Tibial nerve (tissue), 4 donors: ENCODE measurements at places on chromosomes 11 and 22. TPM values are rescaled to one million over a fixed set of nuclear protein-coding genes. Genes with fewer than 3 reads are reported as not detected.

CHEK1 gene
- total RNA-seq = 0.60 TPM

- no peak overlapping the region for H3K27ac ChIP-seq
- H3K4me3 ChIP-seq = no peak overlapping the region
- no peaks in the 10 kb centered on the region for H3K27me3 ChIP-seq
- no peak for DNase-seq
- no peaks in the 10 kb centered on the region for H3K4me1 ChIP-seq
Measured at GRCh38 chr11:79083352-79083751, 357.5 kb downstream of the TENM4 start.

GRCh38 chr11:14567064-14567651, 47.0 kb upstream of the PSMA1 start:
- H3K4me1 ChIP-seq = no peaks in the 10 kb centered on the region
- H3K4me3 ChIP-seq = no peak overlapping the region
- no peaks in the 10 kb centered on the region for H3K27me3 ChIP-seq
- H3K27ac ChIP-seq = no peak overlapping the region

CTNND1 gene
- total RNA-seq = 128 TPM

- DNase-seq = no peak
- no peak overlapping the region for H3K4me3 ChIP-seq
- H3K27ac ChIP-seq = no peak overlapping the region
- peaks cover 5% of the 10 kb centered on the region for H3K36me3 ChIP-seq
- H3K4me1 ChIP-seq = no peaks in the 10 kb centered on the region
Measured at GRCh38 chr11:5524756-5525155, 8.3 kb upstream of the UBQLNL start.

MRGPRX4 gene
- total RNA-seq = not detected

CNGA4 gene
- not detected for total RNA-seq

DNA sequence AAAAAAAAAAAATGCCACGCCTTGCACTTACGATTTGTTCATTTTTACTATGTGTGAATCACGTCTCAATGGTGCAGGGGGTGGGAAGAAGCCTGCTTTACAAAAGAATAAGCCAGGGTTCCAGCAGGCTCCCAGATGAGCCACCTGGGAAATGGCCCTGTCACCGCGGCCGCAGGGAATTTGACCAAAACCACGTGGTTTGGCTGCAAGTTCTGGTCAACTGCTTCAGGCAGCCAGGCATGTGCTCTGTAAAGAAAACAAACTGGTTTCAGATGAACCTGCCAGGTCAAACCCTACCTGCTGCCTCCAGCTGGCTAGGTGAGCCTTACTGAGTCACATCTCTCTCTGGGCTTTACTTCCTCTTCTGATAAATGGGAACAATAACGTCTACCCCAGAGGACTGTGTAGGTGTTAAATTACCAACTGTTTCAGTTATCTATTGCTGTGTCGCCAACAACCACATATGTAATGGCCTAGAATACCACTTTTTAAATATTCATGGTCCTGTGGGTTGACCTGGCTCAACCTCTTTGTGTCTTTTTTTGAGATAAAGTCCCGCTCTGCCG, 30.5 kb upstream of the GCAT start:
- H3K4me3 ChIP-seq = no peak overlapping the region
- H3K27me3 ChIP-seq = no peaks in the 10 kb centered on the region
- no peaks in the 10 kb centered on the region for H3K4me1 ChIP-seq

DNA sequence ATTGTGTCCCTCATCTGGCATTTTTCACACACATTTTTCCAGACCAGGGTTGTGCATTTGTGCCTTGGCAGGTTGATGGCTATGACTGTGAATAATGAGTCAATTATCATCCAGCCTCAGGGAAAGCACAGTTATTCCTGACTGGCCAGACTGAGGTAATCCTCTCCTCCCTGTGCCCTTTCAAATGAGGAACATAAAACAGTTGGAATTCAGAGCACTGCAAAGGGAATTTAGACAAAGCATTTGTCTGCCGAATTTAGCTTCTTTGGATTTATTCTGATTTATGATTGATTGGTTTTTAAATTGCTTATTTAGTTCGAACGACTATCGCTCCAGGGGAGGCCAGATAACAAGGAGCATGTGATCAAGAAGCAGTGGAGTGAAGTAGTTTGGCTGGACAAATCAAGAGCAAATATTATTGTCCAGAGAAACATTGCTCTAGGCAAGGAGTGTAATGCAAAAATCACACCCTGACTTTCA, 30.8 kb upstream of the RAG2 start:
- no peak for DNase-seq
- no peaks in the 10 kb centered on the region for H3K27me3 ChIP-seq
- H3K4me3 ChIP-seq = no peak overlapping the region
- H3K36me3 ChIP-seq = peaks cover 6% of the 10 kb centered on the region
- H3K27ac ChIP-seq = no peak overlapping the region

- peaks cover 76% of the 10 kb centered on the region for H3K4me1 ChIP-seq
- no peak for DNase-seq
- peaks cover 3% of the 10 kb centered on the region for H3K36me3 ChIP-seq
- H3K27me3 ChIP-seq = no peaks in the 10 kb centered on the region
- no peak overlapping the region for H3K4me3 ChIP-seq
- peak overlapping the region; percentile 56 for H3K27ac ChIP-seq
Measured at GRCh38 chr11:66326261-66327111, 9.6 kb upstream of the CD248 start.

- no peak for DNase-seq
- no peak overlapping the region for H3K4me3 ChIP-seq
- H3K36me3 ChIP-seq = no peaks in the 10 kb centered on the region
- peaks cover 16% of the 10 kb centered on the region for H3K4me1 ChIP-seq
Measured at GRCh38 chr11:119433358-119433725, 10.4 kb upstream of the THY1 start.

DNA sequence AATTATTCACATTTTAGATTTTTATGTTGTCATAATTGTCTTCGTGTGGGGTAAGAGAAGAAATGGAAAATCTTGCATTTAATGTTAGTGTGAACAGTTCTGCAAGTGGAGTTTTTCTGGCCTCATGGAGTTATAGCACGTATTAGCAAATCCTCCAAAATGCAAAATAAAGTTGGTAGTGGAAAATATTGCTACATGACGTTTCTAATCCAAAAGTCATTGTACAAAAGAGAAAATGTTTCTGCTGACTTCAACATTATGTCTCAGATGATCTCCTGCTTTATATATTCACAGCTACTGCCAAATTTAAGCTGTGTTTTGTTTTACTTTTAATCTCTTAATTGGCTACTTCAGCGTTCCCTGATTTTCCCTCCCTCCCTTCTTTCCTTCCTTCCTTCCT, 1804.0 kb upstream of the RAG2 start:
- no peak overlapping the region for H3K27ac ChIP-seq
- no peak overlapping the region for H3K4me3 ChIP-seq
- H3K27me3 ChIP-seq = no peaks in the 10 kb centered on the region

DNA sequence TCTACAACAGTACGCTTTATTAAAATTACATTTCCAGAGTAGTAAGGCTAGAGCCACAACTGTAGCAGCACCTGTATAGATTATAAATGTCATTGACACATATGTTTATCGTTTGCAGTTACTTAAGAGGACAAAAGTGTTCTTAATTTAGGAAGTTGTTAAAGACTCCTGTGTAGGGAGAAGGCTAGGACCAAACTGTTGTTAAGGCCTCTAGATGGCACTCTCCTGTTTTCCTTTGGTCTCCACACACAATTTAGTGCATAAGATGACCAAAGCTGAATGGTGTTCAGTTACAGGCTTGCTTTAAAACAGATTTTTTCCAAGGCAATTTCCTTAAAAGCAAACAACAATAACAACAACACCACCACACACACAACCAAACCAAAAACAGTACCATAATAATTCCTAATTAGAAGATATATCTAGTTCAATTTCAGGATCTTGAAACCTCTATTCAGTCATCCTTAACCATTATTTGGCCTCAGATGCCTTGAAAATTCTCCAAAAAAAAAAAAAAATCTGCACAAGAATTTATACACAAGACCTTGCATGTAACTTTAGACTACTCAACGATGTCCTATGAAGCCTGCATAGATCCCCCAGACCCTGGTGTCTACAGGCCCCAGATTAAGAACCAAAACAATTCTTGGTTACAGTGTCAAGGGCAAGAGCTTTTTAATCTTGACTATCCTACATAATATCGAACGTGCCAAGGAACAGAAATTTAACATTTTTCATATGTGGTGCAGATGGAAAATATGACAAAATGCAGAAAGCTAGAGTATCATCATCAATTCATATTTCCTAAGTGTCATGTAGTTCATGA, 42.6 kb upstream of the APOA1 start:
- no peaks in the 10 kb centered on the region for H3K36me3 ChIP-seq
- H3K27ac ChIP-seq = peak overlapping the region; percentile 67
- H3K4me3 ChIP-seq = no peak overlapping the region
- no peaks in the 10 kb centered on the region for H3K27me3 ChIP-seq
- H3K4me1 ChIP-seq = peaks cover 4% of the 10 kb centered on the region

- H3K4me3 ChIP-seq = no peak overlapping the region
- H3K27ac ChIP-seq = no peak overlapping the region
Measured at GRCh38 chr11:42043312-42043711, 583.9 kb upstream of the LRRC4C start.

- no peaks in the 10 kb centered on the region for H3K36me3 ChIP-seq
- no peak for DNase-seq
- no peak overlapping the region for H3K4me3 ChIP-seq
- no peaks in the 10 kb centered on the region for H3K4me1 ChIP-seq
Measured at GRCh38 chr11:130121445-130121978, 38.1 kb upstream of the ST14 start.

PRR33 gene
- not detected for total RNA-seq

DNA sequence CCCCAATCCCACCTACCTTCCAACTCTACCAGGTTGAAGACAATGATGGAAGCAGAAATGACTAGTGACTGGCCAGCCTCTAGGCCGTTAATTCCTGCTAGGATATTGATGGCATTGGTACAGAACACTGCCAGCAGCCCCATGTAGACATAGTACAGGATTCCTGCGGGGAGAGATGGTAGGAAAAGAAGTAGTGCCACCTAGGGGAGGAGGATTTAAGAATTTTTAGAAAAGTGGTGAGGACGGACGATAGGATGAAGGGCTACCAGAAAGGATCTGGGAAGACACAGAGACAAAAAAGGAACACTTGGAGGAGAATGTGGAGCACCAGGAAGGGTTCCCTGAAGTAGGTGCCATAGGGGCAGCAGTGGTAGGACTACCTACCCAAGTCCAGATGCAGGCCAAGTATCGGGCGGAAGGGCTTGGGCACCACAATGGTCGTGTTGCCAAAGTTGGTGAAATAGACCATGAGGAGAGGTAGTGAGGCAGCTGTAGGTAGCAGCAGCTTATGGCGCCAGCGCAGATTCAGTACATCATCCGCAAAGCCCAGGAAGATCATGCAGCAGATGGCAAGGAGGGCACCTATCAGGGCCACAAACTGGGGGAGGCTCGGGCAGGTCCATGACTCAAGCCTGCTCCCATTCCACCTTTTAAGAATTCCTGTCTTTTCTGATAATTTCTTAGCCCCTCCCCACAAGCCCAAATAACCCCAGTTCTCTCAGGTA, 1.2 kb downstream of the DPAGT1 start:
- no peak overlapping the region for H3K27ac ChIP-seq
- H3K36me3 ChIP-seq = peaks cover 10% of the 10 kb centered on the region
- peaks cover 25% of the 10 kb centered on the region for H3K4me1 ChIP-seq
- no peak for DNase-seq

DNA sequence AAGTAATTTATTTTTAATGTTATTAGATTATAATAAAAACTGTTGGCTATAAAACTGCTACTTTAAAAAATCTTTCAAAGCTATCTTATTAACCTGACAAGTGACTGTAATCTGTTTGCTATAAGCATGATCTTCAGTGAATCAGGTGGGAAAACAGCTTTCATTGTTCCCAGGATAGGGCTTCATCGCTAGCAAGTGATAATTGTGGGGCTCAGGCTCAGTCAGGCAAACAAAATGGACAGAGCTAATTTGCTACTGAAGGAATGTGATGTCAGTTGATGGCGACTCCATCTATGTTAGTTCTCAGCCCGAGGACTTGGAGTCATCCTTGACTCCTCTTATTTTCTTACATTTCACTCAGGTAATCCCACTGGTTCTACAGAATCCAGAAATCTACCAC, 125.0 kb downstream of the RASSF10 start:
- H3K4me1 ChIP-seq = peaks cover 14% of the 10 kb centered on the region
- H3K36me3 ChIP-seq = no peaks in the 10 kb centered on the region
- no peaks in the 10 kb centered on the region for H3K27me3 ChIP-seq
- no peak overlapping the region for H3K4me3 ChIP-seq
- H3K27ac ChIP-seq = no peak overlapping the region
